ENCODE measurements at places on chromosomes 7 and 10.

GRCh38 chr7:30260246-30260768 lies 24.1 kb upstream of the ZNRF2 start:
- DNase-seq, result no peak

- DNase-seq, result no peak
Measured at GRCh38 chr10:3639546-3639945, 145.5 kb downstream of the KLF6 start.

- no peak for DNase-seq
Measured at GRCh38 chr7:131957338-131958020, 401.1 kb upstream of the PODXL start.

DNA sequence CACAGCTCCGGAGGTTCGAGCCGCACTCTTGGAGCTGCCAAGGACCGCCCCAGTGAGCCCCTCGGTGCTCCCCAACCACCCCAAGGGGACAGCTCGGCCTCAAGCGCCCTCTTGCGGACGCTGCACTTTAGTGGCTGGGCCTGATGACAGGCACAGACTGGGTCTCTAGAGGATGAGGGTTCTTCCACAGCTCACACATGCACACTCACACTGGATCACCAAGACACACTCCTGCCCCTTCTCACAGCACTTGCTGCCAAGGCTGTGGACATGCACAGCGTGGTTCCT lies 2.1 kb downstream of the RET start:
- no peak for DNase-seq

DNA sequence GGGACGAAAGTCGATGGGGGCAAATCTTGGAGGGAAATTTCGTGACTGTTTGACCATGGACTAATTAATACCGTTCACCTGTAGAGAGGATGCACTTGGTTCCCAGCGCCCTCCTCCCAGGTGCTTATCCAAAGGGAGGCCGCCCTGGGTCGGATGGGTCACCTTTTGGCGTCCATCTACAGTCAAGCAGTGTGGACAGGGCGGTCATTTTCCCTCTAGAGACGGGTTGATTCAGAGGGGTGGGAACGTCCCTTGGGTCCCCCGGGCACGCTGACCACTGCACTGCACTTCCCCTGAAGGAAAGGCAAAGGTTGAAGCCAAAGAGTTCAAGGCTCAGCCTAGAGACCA lies 2.0 kb downstream of the PRR15 start:
- no peak for DNase-seq

- DNase-seq, result no peak
Measured at GRCh38 chr10:3413937-3414666, 241.5 kb upstream of the PITRM1 start.

DNA sequence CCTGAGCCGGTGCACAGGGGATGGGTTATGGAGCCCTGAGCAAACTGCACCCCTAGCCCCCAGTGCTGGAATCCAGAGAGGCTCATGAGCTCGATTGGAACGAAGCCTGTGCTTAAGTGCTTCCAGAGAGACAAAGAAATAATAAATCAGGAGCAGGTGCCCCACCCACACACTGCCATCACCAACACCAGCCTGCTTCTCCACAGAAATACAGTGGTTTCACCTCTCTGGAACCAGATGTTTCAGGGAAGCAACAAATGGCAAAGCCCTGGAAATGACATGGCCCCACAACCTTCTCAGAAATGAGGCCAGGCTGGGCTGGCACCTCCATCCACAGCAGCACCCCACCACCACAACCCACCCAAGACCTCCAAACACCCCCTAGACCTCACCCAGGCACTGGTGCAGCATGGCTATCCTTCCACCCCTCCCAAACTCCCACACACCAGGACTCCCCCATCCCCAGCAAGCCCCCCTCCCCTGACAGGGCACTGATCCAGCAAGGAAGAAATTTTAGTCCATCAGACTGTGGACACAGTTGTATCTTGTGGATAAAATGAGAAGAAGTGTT lies 4.1 kb upstream of the SLC18A3 start:
- DNase-seq, result no peak

- DNase-seq, result no peak
Measured at GRCh38 chr7:151783958-151784575, 92.8 kb downstream of the PRKAG2 start.

- peak; percentile 75 for DNase-seq
Measured at GRCh38 chr10:80136134-80136571, 3.6 kb downstream of the PLAC9 start.
